Activated CD4-positive, alpha-beta memory T cell treated with anti-CD3 and anti-CD28 coated beads for 36 hours (primary cell): ENCODE measurements at places on chromosomes 13 and 19. TPM values are rescaled to one million over a fixed set of nuclear protein-coding genes. Genes with fewer than 3 reads are reported as not detected.

The SYT3 gene
- total RNA-seq: not detected

The DENND1C gene
- 62.1 TPM for total RNA-seq

The IRGQ gene
- 19.9 TPM for total RNA-seq

The TTC9B gene
- total RNA-seq: not detected

The SMIM44 gene
- not detected for total RNA-seq
